ENCODE measurements at places on chromosomes 7 and 10. TPM values are rescaled to one million over a fixed set of nuclear protein-coding genes. Genes with fewer than 3 reads are reported as not detected.

The VPS50 gene
- 18.0 TPM for total RNA-seq

The SLC26A3 gene
- total RNA-seq = not detected

DNA sequence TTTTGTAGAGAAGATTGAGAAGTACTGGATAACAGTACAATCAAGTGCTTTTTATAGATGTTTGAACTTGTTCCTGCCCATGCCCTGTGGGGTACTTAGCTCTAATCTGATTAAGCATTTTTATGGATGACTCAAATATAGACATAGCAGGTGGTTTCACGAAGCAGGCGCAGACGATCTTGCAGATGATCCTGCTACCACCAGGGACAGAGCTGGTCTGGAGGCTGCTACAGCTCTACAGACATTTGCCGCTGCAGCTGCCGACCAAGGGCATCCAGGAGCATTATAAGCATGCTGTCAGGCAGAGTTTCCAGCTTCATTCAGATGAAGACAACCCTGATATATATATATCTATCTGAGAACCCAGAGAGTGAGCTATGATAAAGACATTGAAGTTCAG is 650.4 kb downstream of the NXPH1 start:
- H3K4me3 ChIP-seq = no peak overlapping the region
- H3K27ac ChIP-seq = no peak overlapping the region
- H3K36me3 ChIP-seq = no peaks in the 10 kb centered on the region
- H3K27me3 ChIP-seq = no peaks in the 10 kb centered on the region

- no peaks in the 10 kb centered on the region for H3K36me3 ChIP-seq
- H3K4me3 ChIP-seq = no peak overlapping the region
- H3K27me3 ChIP-seq = no peaks in the 10 kb centered on the region
- H3K27ac ChIP-seq = no peak overlapping the region
- peaks cover 12% of the 10 kb centered on the region for H3K4me1 ChIP-seq
- DNase-seq = no peak
Measured at GRCh38 chr7:36810032-36810431, 85.7 kb upstream of the AOAH start.

GRCh38 chr7:94389381-94389780 is 5.3 kb upstream of the COL1A2 start:
- peaks cover 12% of the 10 kb centered on the region for H3K27me3 ChIP-seq
- no peaks in the 10 kb centered on the region for H3K36me3 ChIP-seq
- no peak overlapping the region for H3K4me3 ChIP-seq
- DNase-seq = no peak

- no peaks in the 10 kb centered on the region for H3K27me3 ChIP-seq
- no peak overlapping the region for H3K4me3 ChIP-seq
- no peak overlapping the region for H3K27ac ChIP-seq
- H3K4me1 ChIP-seq = peaks cover 2% of the 10 kb centered on the region
Measured at GRCh38 chr10:77890097-77890496, 36.5 kb downstream of the DLG5 start.

GRCh38 chr7:71937840-71938371 is 474.2 kb downstream of the CALN1 start:
- H3K4me3 ChIP-seq = no peak overlapping the region
- DNase-seq = no peak
- H3K36me3 ChIP-seq = no peaks in the 10 kb centered on the region
- H3K27me3 ChIP-seq = no peaks in the 10 kb centered on the region
- H3K4me1 ChIP-seq = no peaks in the 10 kb centered on the region
